ENCODE measurements at places on chromosomes 7 and 10. TPM values are rescaled to one million over a fixed set of nuclear protein-coding genes. Genes with fewer than 3 reads are reported as not detected.

DNA sequence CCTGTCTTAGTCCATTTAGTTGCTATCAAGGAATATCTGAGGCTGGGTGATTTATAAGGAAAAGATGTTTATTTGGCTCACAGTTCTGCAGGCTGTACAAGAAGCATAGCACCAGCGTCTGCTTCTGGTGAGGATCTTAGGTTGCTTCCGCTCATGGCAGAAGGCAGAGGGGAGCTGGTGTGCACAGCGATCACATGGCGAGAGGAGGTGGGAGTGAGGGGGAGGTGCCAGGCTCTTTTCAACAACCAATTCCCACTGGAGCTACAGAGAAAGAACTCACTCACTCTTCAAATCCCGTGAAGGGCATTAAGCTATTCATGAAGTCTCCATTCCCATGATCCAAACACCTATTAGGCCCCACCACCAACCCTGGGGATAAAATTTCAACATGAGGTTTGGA, 371.6 kb downstream of the SH2D4B start:
- no peak overlapping the region for H3K4me3 ChIP-seq
- no peaks in the 10 kb centered on the region for H3K4me1 ChIP-seq
- no peaks in the 10 kb centered on the region for H3K36me3 ChIP-seq
- no peak overlapping the region for H3K27ac ChIP-seq

DNA sequence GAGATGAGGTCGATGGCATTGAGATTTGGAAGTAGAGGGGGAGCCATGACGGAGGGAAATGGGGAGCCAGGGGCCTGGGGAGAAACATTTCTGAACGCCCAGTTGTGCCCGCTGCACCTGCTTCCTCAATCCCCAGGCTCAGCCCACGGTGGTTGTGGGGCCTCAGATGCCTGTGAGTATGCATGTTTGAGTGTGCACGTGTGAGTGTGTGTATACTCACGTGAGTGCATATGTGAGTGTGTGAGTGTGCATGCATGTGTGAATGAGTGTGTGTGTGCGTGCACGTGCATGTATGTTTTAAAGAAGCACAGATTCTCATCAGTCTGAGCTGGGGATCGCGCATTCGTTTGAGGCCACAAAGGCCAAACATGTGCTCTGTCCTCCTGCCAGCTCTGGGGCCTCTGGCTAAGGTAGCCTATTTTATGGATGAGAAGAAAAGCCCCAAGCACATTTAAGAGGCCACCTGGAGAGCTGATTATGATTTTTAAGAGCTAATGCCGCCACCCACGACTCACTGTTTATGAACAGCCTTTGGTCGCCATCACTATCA, 154.8 kb downstream of the ARHGAP12 start:
- no peak overlapping the region for H3K4me3 ChIP-seq
- H3K4me1 ChIP-seq, result no peaks in the 10 kb centered on the region
- DNase-seq, result no peak
- no peak overlapping the region for H3K27ac ChIP-seq
- H3K36me3 ChIP-seq, result no peaks in the 10 kb centered on the region
- H3K27me3 ChIP-seq, result no peaks in the 10 kb centered on the region

DNA sequence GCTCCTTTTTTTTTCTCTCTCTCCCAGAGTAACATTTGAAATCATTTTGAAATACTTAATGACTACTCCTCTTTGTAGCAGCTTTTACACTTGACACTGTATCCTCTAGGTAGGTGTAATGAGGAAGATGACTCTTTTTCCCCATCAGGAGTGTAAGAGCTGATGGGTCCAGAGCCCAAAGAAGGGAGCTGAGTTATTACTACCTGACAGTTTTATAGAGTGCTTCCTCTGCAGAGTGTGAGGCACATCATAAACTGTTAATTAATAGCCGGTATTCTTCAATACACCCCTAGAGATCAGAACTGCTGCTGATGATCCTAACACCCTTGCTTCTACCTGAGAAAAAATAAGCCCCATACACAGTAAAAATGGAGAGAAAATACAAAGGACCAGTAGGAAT, 279.8 kb upstream of the SEMA3A start:
- no peak overlapping the region for H3K4me3 ChIP-seq
- H3K27ac ChIP-seq, result no peak overlapping the region
- no peaks in the 10 kb centered on the region for H3K4me1 ChIP-seq
- no peaks in the 10 kb centered on the region for H3K36me3 ChIP-seq
- H3K27me3 ChIP-seq, result no peaks in the 10 kb centered on the region

The CTAGE8 gene
- total RNA-seq, result 4.3 TPM

The PRSS1 gene
- total RNA-seq, result 12.4 TPM

The CYP2E1 gene
- total RNA-seq, result 1.7 TPM

The ZNF655 gene
- total RNA-seq, result not detected

The UTF1 gene
- total RNA-seq, result not detected

The AMZ1 gene
- 0.12 TPM for total RNA-seq

DNA sequence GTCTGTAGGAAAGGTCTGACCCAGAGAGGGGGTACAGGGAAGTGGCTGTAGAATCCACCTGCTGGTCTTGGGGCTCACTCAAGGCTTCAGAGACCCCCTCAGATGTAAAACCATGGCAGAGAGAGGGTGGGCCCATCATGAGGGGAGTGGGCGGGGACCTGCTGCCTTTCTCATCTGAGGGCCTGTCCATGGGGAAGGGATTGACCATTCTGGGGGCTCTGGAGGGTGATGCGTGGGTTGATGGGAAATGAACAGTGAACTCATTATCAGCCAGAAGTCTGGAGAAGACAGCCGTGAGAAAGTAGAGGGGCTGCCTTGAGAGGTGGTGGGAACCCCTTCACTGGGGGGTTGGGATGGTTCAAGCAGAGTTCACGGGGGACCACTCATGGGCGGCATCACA, 66.8 kb downstream of the MINDY4 start:
- no peak overlapping the region for H3K27ac ChIP-seq
- DNase-seq, result no peak
- H3K27me3 ChIP-seq, result no peaks in the 10 kb centered on the region

The ASB4 gene
- 0.47 TPM for total RNA-seq

The NKX6-2 gene
- not detected for total RNA-seq

The NYAP1 gene
- total RNA-seq, result 0.38 TPM

DNA sequence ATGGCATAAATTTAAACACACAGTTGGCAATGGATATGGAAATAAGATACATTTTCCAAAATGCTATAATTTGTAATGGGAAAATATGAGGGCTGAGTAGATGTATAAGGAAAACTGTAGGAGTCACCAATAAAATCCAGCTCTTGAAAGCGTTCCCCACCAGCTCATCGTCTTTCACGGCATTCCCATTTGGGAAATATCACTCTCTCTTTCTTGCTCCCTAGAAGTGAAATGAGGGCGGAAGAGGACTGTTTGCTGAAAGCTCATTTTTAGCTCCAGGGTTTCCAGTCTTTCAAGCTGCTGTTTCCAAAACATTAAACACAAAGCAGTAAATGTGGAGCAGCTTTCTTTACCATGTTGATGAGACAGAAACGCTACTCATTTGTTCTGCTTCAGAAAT, 104.6 kb upstream of the SFMBT2 start:
- DNase-seq, result no peak
- H3K4me1 ChIP-seq, result no peaks in the 10 kb centered on the region
- H3K36me3 ChIP-seq, result peaks cover 3% of the 10 kb centered on the region
- no peak overlapping the region for H3K27ac ChIP-seq

- H3K4me1 ChIP-seq, result no peaks in the 10 kb centered on the region
- no peak for DNase-seq
- peaks cover 51% of the 10 kb centered on the region for H3K27me3 ChIP-seq
- no peak overlapping the region for H3K27ac ChIP-seq
These were observed 53.6 kb downstream of the INSIG1 start for GRCh38 chr7:155351120-155351870.

- peak overlapping the region; percentile 80 for H3K27ac ChIP-seq
- H3K36me3 ChIP-seq, result peaks cover 10% of the 10 kb centered on the region
- peaks cover 34% of the 10 kb centered on the region for H3K4me1 ChIP-seq
- no peaks in the 10 kb centered on the region for H3K27me3 ChIP-seq
These were observed 28.0 kb upstream of the COMTD1 start for GRCh38 chr10:75263806-75264205.

The UCMA gene
- total RNA-seq, result not detected

GRCh38 chr10:118708571-118708970, 46.2 kb downstream of the CACUL1 start:
- H3K36me3 ChIP-seq, result no peaks in the 10 kb centered on the region
- DNase-seq, result no peak
- H3K4me1 ChIP-seq, result no peaks in the 10 kb centered on the region
- no peaks in the 10 kb centered on the region for H3K27me3 ChIP-seq

The C10orf105 gene
- total RNA-seq, result not detected

GRCh38 chr10:128500642-128501041, 374.4 kb upstream of the MKI67 start:
- H3K27ac ChIP-seq, result no peak overlapping the region
- no peaks in the 10 kb centered on the region for H3K27me3 ChIP-seq
- no peaks in the 10 kb centered on the region for H3K36me3 ChIP-seq
- H3K4me1 ChIP-seq, result no peaks in the 10 kb centered on the region
- no peak for DNase-seq

The AGR2 gene
- 378 TPM for total RNA-seq

DNA sequence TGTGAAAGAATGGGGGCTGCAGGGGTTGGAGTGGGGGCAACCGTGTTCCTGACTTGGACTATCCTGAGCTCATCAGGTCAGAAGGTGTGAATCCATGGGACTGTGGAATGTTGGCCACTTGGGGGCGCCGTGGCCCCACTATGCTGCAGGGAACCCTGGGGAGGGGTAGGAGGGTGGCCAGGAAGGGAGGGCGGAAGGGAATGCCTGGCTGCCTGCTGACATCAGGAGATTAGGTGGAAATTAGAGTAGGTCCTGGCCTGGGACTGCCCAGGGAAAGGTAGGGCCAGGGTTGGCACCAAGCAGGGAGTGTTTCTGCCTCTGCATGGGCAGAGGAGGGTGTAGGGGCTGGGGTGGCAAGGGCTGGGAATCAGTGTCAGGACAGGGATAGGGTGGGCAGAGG, 65.8 kb upstream of the PRSS58 start:
- peaks cover 39% of the 10 kb centered on the region for H3K27me3 ChIP-seq
- no peaks in the 10 kb centered on the region for H3K36me3 ChIP-seq
- H3K4me1 ChIP-seq, result peaks cover 8% of the 10 kb centered on the region

DNA sequence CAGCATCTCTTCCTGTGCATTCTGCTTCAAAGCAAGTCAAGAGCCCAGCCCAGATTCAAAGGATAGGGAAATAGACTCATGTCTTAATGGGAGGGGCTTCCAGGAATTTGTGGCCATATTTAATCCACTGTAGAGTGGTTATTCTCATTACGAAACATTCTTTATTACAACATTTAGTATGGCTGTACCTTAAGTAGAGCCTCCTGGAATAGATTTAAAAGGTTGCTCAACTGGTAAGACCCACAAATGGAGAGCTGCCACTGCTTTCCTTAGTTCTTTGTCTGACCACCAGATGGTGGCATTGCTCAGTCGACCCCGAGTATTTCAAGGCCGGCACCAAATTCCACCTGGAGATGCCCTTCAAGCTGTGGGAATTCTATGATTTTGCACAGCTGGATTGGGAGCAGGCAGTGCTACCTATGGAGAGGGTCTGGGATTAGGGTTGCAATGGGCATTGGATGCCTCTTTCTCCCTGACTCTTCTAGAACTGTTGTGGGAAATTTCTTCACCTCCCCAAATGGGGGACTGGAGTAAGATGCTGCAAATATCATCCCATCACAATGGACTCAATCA, 102.2 kb downstream of the RBM20 start:
- DNase-seq, result peak; percentile 64
- no peaks in the 10 kb centered on the region for H3K36me3 ChIP-seq
- no peaks in the 10 kb centered on the region for H3K4me1 ChIP-seq
- peaks cover 27% of the 10 kb centered on the region for H3K27me3 ChIP-seq
- H3K27ac ChIP-seq, result no peak overlapping the region

DNA sequence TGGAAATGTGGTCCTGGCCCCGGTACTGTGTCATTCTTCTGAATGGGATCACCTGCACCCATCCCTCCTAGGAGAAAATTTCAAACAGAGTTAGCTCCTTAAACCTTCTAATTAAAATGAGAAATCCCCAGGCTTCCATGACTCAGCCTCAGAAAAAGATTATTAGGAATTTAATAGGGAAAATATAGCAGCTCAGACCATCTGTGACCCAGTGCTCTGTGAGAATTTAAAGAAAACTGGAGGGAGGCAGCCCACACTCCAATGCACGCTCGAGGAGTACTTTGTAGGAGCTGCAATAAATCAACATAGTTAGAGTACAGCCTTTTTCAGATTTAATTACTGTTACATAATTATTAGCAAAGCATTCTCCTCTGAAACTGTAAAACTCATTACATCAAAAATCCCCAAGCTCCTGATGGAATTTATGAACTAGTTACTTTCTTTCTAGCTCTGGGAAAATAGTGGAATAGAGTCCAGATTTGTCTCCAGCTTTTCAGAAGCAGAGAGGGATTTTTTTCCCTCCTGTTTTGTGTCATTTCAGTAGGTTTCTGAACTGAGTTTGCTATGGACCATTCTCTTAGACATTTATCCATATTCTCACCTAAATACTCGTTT, 30.1 kb downstream of the NEUROD6 start:
- no peak for DNase-seq
- no peak overlapping the region for H3K4me3 ChIP-seq
- H3K36me3 ChIP-seq, result no peaks in the 10 kb centered on the region

GRCh38 chr7:131967216-131967730, 410.8 kb upstream of the PODXL start:
- no peak overlapping the region for H3K27ac ChIP-seq
- no peak overlapping the region for H3K4me3 ChIP-seq
- H3K4me1 ChIP-seq, result no peaks in the 10 kb centered on the region
- DNase-seq, result no peak
- peaks cover 6% of the 10 kb centered on the region for H3K27me3 ChIP-seq

- peak overlapping the region; percentile 76 for H3K4me3 ChIP-seq
- peaks cover 40% of the 10 kb centered on the region for H3K36me3 ChIP-seq
- no peaks in the 10 kb centered on the region for H3K27me3 ChIP-seq
- H3K27ac ChIP-seq, result no peak overlapping the region
- H3K4me1 ChIP-seq, result peaks cover 29% of the 10 kb centered on the region
These were observed 4.4 kb downstream of the BAG3 start for GRCh38 chr10:119655566-119656001.

DNA sequence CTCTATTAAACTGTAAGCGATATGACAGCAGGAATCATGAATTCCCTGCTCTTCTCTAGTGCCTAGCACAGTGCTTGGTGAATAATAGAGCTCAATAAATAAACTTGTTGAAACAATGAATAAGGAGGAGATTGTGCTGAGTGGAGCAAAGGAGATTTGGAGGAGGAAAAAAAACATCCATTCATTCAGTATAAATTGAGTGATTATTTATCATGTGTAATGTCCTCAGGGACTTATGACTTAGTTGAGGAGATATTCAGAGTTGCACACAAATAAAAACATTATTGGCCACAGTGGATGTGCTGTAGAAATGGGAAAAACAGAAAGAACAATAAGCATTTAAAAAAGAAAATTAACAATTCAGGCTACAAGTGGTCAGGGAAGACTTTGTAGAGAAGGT, 125.7 kb downstream of the FOXP2 start:
- H3K4me3 ChIP-seq, result no peak overlapping the region
- no peaks in the 10 kb centered on the region for H3K4me1 ChIP-seq
- H3K27ac ChIP-seq, result no peak overlapping the region

- H3K4me3 ChIP-seq, result no peak overlapping the region
- DNase-seq, result no peak
- no peaks in the 10 kb centered on the region for H3K27me3 ChIP-seq
- H3K36me3 ChIP-seq, result peaks cover 12% of the 10 kb centered on the region
- H3K27ac ChIP-seq, result peak overlapping the region; percentile 80
- H3K4me1 ChIP-seq, result peaks cover 80% of the 10 kb centered on the region
These were observed 182.0 kb downstream of the REEP3 start for GRCh38 chr10:63703113-63703670.

All from Calu3 (cell line).